HEK293T (cell line): ENCODE measurements at places on chromosomes 6 and 20.
A peak's percentile ranks its signal among the peaks of the same experiment; 100 is the strongest.

DNA sequence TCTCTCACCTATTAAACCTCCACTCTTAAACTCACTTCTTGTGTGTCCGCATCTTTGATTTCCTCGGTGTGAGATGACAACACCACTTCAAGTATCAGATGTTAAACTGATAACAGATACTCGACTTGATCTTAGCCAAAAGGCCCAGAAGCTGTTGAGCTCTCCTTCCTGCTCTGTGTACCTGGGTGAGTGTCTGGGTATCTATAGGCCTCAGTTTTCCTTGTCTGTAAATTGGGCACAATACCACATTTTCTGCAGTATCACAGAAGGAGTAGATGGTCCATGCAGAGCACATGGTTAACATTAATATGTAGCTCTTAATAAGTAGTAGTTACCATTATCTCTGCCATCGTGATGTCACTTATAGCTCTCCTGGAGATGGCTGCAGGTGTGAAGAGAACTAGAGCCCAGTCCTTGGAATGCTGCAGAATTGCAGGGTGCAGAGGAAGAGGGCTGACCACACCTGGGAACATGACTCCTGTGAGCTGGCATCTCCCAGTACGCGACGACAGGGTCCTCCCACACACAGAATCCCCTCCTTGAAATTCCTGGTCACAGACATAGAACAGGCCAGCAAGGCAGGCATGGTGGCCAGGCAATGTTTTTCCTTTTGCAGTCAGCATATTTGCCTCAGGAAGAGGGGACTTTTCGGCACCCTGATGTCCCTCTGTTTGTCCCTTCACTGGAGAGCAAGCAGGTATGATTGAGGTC, 110.3 kb upstream of the SNX9 start:
- no peak for DNase-seq

GRCh38 chr6:68240726-68241125, 394.4 kb upstream of the ADGRB3 start:
- no peak for DNase-seq

GRCh38 chr6:46733341-46733801, 1.8 kb downstream of the PLA2G7 start:
- DNase-seq = no peak

GRCh38 chr6:137115658-137116057, 57.8 kb downstream of the IL22RA2 start:
- DNase-seq = no peak

DNA sequence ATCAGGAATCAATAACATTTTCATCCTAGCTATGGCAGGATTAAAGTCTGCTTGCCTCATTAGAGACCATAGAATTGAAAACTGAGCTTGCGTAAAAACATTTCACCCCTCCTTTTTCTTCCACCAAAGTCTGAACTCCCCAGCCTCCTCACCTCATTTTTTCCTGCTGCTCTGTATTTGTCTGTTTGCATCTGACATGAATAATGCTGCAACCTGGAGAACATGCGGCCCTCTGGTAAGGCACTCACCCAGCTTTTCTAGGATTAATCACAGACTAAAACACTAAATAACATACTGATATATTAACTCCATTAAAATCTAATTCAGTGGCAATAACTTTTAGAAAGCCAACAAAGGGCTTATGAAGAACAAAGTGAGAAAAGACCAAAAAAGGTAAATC, 677.7 kb upstream of the NRSN1 start:
- no peak for DNase-seq

DNA sequence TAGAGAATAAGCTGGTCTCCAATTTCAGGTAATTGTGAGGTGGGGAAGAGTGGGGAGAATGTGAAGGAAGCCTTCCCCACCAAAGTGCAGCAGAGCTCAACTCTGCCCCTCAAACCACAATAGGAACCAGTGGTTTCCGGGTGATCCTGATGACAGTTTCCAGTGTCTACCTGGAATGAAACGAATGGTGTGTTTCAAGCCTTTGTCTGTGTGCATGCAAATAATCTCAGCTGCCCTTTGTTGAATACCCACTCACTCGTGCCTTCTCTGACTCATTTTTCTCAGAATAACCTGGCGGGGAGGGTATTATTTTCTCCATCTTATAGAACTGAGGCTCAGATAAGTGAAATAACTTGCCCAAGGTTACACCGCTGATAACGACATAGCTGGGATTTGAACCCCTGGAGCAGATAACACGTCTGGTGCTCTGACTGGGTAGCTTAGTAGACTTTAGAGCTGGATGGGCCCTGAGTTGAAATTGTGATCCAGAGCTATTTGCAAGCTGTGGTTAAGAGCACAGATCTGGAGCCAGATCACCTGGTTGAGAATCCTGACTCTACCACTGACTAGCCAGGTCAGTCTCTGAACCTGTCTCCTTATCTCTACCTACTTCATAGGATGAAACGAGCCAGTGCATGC, 85.1 kb downstream of the EYA2 start:
- DNase-seq = no peak

GRCh38 chr6:47207261-47207660, 102.4 kb downstream of the TNFRSF21 start:
- DNase-seq = no peak

- no peak for DNase-seq
Observed at GRCh38 chr6:118101831-118102345, 194.8 kb downstream of the SLC35F1 start.

DNA sequence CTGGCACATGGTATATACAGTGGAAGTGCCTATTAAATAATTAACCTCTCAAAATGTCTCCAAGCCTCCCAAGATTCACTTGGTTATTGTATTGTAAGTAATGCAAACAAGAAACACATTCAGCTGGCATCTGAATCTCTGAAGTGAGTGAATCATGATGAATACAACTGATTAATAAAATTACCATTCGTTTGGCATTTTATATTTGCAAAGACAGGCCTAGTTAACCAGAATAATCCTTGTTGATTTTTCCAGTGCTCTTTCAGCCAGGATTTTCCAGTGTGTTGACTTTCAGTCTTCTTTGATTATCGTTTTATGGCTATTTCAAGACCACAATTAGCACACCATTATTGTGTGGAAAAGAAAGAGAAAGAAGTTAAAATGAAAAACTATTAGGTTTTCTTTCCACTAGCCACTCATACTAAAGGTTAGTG, 20.3 kb downstream of the SLC22A2 start:
- no peak for DNase-seq

GRCh38 chr6:163712981-163713380, 298.5 kb downstream of the QKI start:
- DNase-seq = no peak

GRCh38 chr20:36399147-36399968, 93.2 kb downstream of the DLGAP4 start:
- peak; percentile 80 for DNase-seq

GRCh38 chr6:31821301-31822035, 6.1 kb upstream of the HSPA1B start:
- DNase-seq = peak; percentile 45
